ENCODE measurements at places on chromosomes 7 and 10. TPM values are rescaled to one million over a fixed set of nuclear protein-coding genes. Genes with fewer than 3 reads are reported as not detected.

Gene EPO
- 0.10 TPM for polyA plus RNA-seq

Gene ZNF804B
- polyA plus RNA-seq: 0.46 TPM

Gene ABCC2
- 6.9 TPM for polyA plus RNA-seq

Gene NPSR1
- not detected for polyA plus RNA-seq

- DNase-seq: no peak
Observed at GRCh38 chr7:151142686-151143040, 24.8 kb downstream of the GBX1 start.

DNA sequence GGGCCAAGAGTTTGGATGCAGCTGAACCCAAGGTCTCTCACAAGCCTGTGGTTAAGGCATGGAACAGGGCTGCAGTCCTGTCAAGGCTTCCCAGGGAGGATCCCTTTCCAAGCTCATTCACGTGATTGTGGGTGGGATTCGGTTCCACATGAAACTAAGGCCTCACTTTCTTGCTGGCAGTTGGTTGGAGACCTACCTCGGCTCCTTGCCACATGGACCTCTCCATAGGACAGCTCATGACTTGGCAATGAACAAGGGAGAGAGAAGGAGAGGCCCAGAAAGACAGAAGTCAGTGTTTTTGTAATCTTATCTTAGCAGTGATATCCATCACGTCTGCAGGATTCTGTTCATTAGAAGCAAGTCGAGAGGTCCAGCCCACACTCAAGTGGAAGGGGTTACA, 583.8 kb downstream of the LRMDA start:
- DNase-seq: no peak

DNA sequence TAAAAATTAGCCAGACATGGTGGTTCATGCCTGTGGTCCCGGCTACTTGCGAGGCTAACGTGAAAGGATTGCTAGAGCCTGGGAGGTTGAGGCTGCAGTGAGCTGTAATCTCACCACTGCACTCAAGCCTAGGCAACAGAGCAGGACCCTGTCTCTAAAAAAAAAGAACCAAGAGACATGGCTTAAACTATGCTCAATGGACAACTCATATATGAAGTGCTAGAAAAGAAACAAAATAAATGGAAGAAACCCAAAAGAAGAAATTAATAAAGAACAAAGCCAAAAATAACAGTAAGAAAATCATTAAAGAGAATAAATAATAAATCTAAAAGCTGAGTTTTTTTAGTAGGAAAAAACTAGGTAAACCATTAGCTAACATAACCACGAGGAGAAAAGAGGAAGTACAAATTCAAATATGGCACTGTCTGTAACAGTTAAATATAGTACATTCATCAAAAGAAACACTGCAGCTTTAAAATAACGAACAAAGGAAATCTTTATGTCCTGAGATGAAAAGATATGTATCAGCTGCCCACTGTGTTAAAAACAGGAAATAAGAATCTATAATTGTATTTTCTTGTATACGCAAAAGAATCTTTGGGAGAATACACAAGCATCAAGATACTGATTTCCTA, 48.7 kb downstream of the UPF2 start:
- DNase-seq: no peak

DNA sequence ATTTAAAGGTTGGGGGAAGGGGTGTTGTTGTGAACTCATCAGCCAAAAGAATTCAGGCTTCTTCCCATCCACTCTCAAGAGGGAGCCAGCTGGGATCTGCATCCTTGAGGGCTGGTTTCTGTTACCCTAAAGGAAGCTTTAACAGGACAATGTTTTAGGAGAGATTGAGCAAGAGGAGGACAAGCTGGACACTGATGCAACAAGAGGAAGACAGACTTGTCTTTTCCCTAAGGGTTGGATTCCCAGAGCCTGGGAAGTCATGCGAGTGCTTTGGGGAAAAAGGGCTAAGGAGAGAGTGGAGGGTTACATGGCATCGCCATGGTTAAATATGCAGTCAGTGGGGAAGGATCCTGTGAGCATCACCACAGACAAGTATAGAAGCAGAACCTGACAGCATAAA, 47.6 kb upstream of the PDE1C start:
- DNase-seq: no peak

- DNase-seq: no peak
Observed at GRCh38 chr7:46606761-46607160, 685.7 kb upstream of the IGFBP3 start.

DNA sequence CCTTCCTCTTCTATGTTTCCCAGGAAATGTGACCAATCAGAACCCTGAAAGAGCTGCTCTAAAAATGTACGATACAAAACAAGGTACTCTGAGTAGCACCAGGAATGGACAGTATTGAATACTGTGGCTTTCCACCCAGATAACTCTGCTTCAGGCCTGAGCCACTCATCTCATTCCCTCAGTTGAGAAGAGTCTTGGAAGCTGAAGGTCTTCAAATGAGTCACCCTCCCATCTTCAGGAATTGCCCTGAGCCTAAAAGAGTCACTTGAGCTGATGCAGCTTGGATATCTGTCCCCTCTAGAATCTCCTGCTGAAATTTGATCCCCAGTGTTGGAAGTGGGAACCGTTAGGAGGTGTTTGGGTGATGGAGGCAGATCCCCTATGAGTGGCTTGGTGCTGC, 210.4 kb downstream of the DGKI start:
- DNase-seq: no peak
